ENCODE measurements at places on chromosomes 2 and 18. TPM values are rescaled to one million over a fixed set of nuclear protein-coding genes. Genes with fewer than 3 reads are reported as not detected.

Gene HOXD8
- 6.0 TPM for total RNA-seq

Gene TMBIM1
- total RNA-seq = 234 TPM

Gene SCN2A
- 0.19 TPM for total RNA-seq

- peak; percentile 29 for DNase-seq
- peaks cover 15% of the 10 kb centered on the region for H3K4me1 ChIP-seq
- peak overlapping the region; percentile 88 for H3K27ac ChIP-seq
- H3K36me3 ChIP-seq = no peaks in the 10 kb centered on the region
- H3K4me3 ChIP-seq = peak overlapping the region; percentile 85
Measured at GRCh38 chr18:9707381-9708056, 582 bp upstream of the RAB31 start.

- peaks cover 5% of the 10 kb centered on the region for H3K27me3 ChIP-seq
- DNase-seq = no peak
- H3K4me3 ChIP-seq = no peak overlapping the region
- H3K4me1 ChIP-seq = no peaks in the 10 kb centered on the region
- no peaks in the 10 kb centered on the region for H3K36me3 ChIP-seq
Measured at GRCh38 chr2:143140864-143141661, 11.8 kb downstream of the ARHGAP15 start.

DNA sequence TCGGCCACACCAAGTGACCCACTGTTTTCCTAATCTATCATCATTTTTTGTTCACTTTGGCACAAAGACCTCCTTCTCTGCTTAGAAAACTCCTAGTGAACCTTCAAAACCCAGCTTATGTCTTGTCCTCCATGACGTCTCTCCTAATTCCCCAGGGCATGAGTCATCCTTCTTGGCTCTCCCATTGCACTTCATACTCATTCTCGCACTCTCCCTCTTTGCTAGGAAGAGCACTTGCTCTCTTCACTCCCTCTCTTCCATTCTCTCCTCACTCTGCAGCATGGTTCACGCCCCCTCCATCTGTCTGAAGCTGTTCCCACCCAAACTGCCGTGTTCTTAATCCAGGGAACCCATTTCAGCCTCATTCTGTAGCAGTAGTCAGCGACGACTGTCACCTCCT, 103.9 kb downstream of the MRO start:
- no peaks in the 10 kb centered on the region for H3K27me3 ChIP-seq
- DNase-seq = no peak
- H3K36me3 ChIP-seq = no peaks in the 10 kb centered on the region
- no peaks in the 10 kb centered on the region for H3K4me1 ChIP-seq
- H3K27ac ChIP-seq = no peak overlapping the region

All from suprapubic skin (tissue), 4 donors.